NCI-H510A (cell line): ENCODE measurements at places on chromosomes 13 and 19.

DNA sequence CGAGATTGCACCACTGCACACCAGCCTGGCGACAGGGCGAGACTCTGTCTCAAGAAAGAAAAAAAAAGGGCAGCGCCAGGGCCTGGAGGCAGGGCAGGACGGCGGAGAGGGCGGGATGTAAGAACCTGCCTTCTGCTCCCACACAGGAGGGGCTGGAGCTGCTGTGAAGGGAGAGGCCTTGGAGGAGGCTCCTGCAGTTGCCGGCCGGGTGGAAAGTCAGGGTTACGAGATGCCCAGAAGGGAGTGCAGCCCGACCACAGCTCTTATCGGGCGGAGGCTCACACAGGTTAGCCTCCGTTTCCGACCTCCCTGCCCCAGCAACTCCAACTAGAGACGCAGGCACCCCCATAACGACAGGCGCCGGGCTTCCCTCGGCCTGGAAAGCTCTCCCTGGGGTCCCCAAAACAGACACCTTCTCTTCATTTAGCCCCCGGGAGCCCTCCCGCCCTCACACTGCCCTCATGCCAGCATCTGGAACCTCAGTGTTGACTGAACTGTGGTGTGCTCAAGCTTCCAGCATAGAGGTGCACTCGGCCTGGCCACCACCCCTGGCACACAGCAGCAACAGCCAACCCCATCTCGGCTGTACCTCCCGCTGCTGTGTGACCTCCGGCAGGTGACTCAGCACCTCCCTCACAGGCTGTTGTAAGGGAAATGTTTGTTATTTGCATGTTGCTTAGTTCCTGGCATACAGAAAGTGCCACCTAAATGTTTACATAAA lies 1.4 kb downstream of the PLPP2 start:
- peak; percentile 62 for DNase-seq

DNA sequence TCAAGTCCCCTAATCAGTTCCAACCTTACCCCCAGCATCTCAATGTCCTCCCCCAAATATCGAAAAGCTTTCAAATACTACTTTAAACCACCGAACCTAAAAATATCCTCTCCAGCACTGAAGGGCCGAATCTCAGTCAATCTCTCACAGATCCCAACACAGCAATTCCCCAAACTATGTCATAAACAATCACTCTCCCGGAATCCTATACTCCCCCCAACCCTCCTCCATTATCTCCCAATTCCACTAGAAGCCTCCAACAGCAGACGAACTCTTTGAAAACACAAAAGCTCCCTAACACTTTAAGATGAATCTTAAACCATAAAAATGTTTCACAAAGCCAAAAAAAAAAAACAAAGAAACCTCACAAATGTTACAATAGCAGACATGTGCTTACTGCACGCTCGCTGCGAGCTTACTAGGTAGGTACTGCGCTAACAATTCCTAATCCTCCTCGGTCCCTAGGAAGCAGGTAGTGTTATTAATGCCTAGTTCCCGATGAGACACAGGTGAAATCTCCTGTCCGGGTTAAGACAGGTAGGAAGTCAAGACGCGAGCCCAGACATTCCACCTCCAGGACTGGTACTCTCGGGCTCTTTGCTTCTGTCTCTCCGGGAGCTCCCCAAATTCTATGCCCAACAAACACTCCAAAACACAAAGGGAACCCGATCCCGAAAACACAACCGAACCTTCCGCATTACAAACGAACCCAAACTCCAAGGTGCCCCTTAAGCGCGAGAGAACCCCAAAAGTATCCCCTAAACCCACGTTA lies 14.2 kb downstream of the FBXO46 start:
- no peak for DNase-seq

GRCh38 chr19:44657211-44657921 lies 13.7 kb downstream of the PVR start:
- no peak for DNase-seq

GRCh38 chr19:45790942-45791341 lies 1.7 kb downstream of the DMWD start:
- no peak for DNase-seq

- DNase-seq: no peak
These were observed 9.8 kb downstream of the FZR1 start for GRCh38 chr19:3515891-3516422.

DNA sequence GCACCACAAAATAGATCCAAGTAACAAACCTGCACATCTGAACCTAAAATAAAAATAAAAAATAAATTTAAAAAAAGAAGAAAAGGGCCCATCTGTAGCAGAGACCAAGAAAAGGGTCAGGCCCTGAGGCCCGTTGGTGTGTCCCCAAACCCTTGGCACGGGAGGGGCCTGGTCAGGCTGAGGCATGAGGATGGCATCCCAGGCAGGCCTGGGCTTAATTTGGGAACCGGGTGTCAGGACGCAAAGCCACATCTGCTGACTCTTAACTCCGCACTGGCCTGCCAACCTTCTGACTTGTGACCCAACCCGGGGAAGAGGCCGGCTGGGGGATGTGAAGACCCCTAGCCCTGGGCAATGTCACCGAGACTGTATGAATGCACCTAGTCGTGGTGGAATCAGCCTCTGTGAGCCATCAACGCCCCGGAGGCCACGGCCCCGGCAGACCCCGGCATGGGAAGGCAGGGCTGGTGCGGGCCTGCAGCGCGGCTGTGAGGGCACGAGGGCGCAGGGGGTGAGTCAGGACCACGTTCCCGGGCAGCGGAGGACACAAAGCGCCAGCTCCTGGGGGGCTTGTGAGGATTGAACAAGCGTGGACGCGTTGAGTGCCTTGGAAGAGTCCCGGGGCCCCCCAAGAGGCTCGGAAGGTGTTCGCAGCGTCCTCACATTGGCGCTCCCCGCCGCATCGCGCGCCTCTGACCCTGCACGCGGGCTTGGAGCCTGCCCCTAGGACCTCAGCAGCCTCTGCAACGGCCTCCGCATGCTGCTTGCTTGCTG lies 38.2 kb downstream of the ATP12A start:
- no peak for DNase-seq

GRCh38 chr13:82634946-82635345 lies 1247.3 kb downstream of the SLITRK1 start:
- DNase-seq: no peak

- DNase-seq: no peak
These were observed 505.5 kb downstream of the DIAPH3 start for GRCh38 chr13:59658027-59658737.

GRCh38 chr19:42121656-42122069 lies 10.6 kb downstream of the POU2F2 start:
- no peak for DNase-seq

- no peak for DNase-seq
These were observed 34.3 kb upstream of the VSTM2B start for GRCh38 chr19:29491491-29491890.

DNA sequence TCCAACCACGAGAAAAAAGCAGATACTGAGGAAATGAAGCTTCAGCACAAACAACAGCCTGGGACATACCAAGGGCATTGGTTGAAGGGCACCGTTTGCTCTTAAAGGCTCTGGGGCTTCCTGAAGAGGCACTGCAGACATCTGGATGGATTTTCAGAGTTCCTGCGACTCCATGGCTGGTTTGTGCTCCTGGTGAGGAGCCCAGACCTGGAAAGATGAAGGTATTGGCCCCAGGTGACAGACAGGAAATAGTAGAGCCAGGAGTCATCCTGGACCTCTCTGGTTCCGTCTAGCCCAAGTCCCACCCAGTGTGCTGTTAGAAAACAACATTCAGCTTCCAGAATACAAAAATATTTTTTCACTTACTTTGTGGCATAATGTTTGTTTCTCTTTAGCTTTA lies 6.3 kb downstream of the IL17D start:
- no peak for DNase-seq

- DNase-seq: no peak
These were observed 70.6 kb downstream of the MTUS2 start for GRCh38 chr13:28890712-28891111.

- DNase-seq: peak; percentile 72
These were observed 33.3 kb downstream of the MCF2L start for GRCh38 chr13:113002206-113002912.

DNA sequence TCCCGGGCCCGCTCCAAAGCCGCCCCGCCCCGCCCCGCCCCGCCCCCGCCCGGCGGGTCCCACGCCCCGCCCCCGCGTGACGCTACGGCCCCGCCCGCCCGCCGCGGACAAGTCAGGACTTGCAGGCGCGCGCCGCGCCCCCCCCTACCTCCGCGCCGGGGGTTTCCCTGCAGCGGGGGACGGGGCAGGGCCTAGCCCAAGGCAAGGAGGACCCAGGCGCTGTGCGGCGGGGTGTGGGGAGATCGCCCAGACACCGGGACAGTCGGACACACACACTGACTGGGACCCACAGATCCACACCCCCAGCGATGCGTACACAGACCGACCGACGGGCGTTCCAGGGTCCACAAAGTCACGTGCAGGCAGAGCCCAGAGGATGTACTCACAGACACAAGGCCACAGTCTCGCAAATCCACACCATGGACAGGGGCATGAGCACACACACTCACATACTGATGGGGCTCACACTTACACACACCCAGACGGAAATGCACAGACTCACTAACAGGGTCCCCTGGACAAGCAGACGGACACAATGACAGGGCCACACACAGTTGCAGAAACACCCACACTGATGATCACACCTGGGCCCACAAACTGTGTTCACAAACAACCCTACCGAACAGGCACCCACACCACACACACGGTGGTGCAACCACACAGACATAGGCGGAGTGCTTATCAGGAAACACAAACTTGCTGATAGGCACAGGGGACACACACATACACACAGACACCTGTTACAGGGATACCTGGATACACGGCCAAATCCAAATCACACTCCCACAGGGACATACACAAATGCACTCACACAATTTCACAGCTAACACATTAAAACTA lies 436 bp upstream of the BBC3 start:
- peak; percentile 67 for DNase-seq

DNA sequence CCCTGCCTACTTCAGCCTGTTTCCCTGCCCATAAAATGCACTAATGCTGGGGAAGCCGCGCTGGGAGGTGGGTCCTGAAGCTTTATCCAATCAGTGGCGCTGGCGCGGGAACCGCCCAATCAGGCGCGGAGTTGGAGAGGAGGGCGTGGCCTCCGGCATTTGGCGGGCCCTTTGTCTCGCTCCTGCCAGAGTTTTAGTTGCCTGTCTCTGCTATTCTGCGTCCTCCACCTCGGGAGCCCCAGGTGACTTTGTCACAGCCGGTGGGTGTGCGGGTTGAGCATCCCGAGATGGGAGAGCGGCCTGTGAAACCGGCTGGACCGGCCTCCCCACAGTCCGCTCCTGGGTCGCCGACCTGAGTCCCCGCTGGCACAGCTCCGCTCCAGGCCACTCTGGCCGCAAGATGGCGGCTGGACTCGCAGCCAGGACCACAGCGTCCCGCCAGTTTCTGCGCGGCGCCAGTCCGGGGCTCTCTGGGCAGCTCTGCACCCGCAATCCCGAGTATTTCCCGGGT lies 30.7 kb upstream of the ZNF429 start:
- peak; percentile 37 for DNase-seq

- DNase-seq: no peak
These were observed 24.6 kb downstream of the TPT1 start for GRCh38 chr13:45316338-45316737.

- DNase-seq: no peak
These were observed 207.8 kb downstream of the FOXO1 start for GRCh38 chr13:40458720-40458990.

GRCh38 chr13:97979051-97979450 lies 25.6 kb downstream of the IPO5 start:
- no peak for DNase-seq

- DNase-seq: no peak
These were observed 6.1 kb downstream of the DOCK6 start for GRCh38 chr19:11256189-11256588.

- no peak for DNase-seq
These were observed 10.4 kb downstream of the SETDB2 start for GRCh38 chr13:49454388-49455006.

DNA sequence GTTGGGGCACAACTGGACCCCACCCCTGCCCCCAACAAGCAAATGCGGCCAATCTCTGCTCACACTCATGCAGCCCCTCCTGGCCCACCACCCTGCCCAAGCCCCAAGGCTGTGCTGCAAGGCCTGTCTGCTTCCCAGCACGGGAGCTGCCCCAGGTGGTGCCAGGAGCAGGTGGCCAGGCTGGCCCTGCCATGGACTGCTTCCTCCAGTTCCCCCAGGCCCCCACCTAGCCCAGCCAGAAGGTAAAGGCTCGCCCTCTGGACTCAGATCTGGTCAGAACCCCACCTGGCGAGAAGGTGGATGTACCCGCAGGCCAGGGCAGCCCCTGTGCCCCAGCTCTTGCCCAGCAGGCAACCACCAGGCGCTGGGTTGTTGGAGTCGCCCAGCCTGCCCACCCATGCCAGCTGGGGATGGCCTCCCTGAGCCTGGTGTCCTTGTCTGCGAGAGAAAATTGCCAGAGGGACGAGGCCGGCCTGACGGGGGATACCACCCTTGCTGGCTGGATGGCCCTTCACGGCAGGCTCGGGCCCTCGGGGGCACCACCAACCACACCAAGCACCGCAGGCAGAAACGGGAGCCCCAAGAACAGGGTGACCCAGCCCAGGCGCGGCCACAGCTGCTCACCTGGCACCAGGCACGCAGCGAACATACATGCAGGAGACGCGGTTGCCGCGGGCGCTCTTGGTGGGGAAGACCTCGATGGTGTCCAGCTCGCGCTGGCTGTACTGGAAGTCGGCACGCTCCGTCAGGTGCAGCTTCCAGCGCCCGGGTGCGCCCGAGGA lies 4.5 kb downstream of the ABHD17A start:
- DNase-seq: no peak

DNA sequence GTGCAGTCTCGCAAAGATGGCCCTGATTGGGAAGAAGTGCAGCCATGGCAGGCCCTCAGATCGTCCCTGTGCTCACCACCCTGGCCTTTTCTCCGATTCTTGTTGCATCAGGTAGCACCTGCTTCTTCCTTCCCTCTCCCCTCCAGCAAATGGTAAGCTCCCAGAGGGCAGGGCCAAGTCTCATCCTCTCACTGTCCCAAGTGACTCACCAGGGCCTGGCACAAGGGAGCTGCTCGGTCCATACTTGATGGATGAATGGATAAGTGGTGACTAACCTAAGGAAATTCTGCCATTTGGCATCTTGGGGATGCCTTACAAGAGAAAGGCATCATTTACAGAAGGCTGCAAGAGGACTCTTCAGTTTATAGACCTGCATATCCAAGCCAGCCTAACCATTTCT lies 84.9 kb downstream of the ZIC5 start:
- no peak for DNase-seq

- no peak for DNase-seq
These were observed 48.1 kb downstream of the PSG1 start for GRCh38 chr19:42831221-42832019.

GRCh38 chr19:1167687-1168571 lies 6.1 kb downstream of the SBNO2 start:
- no peak for DNase-seq
